ENCODE measurements at places on chromosomes 11 and 22. TPM values are rescaled to one million over a fixed set of nuclear protein-coding genes. Genes with fewer than 3 reads are reported as not detected.

- no peak for DNase-seq
- H3K27ac ChIP-seq, result no peak overlapping the region
- H3K4me1 ChIP-seq, result peaks cover 7% of the 10 kb centered on the region
These were observed 2.6 kb downstream of the TAGLN start for GRCh38 chr11:117201658-117202305.

DNA sequence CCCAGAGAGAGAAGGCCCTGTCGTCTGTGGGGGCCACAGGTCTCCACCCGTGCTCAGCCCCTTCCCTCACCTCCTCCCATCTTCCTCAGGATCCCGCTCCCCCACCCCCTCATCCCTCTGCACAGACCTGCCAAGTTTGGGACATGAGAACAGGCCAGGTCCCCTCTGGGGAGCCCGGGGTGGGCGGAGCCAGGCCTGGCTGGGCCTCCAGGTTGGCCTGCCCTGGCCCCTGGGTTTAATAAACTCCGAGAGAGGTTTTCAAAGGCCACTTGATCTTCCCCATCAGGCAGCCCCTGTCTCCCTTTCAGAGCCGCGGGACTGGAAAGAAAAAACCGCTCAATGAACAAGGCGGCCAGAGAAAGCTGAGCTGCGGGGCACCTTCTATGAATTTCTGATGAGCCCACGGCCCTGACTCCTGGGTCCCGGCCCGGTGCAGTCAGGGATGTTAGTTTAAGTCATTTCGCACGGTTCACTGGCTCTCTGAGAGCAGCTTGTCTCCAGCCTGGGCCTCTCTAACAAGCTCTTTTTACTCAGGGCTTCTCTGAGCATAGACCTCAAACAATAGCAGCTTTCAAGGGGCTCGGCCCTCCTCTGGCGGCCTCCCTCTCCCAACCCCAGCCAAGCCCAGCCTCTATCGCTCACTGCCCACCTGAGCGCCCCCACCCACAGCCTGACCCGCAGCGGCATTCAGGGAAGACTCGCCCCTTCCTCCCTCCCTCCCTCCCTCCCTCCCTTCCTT is 64.8 kb downstream of the RPUSD4 start:
- no peak for DNase-seq
- no peaks in the 10 kb centered on the region for H3K27me3 ChIP-seq
- peaks cover 25% of the 10 kb centered on the region for H3K4me1 ChIP-seq
- H3K36me3 ChIP-seq, result no peaks in the 10 kb centered on the region

DNA sequence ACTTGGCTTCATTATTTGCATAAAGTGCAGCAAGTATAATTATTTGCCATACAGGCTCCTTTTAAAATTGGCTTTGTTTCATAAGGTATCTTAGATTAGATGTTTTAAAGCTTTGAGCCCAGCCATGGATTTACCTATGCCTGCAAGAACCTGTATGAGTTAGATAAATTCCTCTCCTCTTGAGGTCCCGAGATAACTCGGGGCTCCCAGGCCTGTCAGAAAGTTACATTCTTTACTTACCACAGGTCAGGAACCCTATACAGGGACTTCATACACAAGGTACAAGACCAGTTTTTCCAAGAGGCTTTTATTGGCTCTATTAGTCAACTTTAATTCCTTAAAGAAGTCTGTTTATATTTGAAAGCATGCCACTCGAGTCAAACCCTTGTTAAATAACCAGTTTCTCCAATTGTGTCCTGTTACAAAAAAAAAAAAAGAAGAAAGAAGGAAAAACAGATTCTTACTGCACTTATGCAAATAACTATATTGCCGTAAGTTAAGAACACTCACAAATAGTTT is 2.3 kb upstream of the C1QTNF6 start:
- no peak for DNase-seq
- peaks cover 8% of the 10 kb centered on the region for H3K36me3 ChIP-seq
- no peak overlapping the region for H3K4me3 ChIP-seq

Gene RAPSN
- 0.34 TPM for total RNA-seq

Gene MS4A6E
- total RNA-seq, result not detected

DNA sequence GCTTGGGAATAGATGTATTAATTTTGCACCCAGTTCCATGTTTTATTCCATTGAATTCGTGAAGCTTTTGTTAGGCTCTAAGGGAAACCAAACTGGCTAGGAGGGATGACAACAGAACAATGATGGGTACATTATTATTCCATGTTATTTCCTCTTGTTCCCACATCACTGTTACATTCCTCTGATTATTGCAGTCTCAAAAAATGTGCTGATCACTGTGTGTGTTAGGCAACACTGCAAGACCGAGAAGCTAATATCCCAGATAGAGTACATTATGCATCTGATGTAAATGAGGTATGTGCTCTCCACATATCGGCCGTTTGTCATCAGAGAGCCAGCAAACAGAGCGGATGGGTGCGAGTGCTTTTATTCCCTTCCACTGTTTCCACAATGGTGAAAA is 327.9 kb downstream of the SOX6 start:
- no peak overlapping the region for H3K4me3 ChIP-seq
- no peaks in the 10 kb centered on the region for H3K27me3 ChIP-seq
- DNase-seq, result no peak
- no peaks in the 10 kb centered on the region for H3K4me1 ChIP-seq
- no peak overlapping the region for H3K27ac ChIP-seq
- H3K36me3 ChIP-seq, result no peaks in the 10 kb centered on the region

GRCh38 chr11:108805030-108805429 is 140.2 kb downstream of the DDX10 start:
- no peak for DNase-seq
- H3K4me1 ChIP-seq, result no peaks in the 10 kb centered on the region
- H3K27me3 ChIP-seq, result no peaks in the 10 kb centered on the region
- H3K4me3 ChIP-seq, result no peak overlapping the region

Gene MMP27
- total RNA-seq, result not detected

DNA sequence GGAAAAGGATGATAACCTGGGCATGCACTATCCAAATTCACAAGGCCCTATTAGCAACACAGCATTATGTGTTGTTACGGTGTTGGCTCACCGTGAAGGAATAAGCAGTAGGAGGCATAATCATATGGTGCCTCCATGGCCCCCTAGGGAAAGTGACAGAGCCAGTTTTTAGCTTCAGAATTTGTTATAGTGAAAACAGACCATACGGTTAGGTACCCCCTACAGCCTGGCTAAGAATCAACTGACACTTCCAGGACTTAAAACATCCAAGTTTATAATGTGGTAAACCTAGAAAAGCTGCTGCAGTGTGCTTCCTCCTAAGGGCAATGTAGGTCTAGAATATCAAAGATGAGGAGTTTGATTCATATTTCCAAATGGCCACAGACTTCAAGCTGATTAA is 30.4 kb downstream of the KIF18A start:
- H3K27me3 ChIP-seq, result no peaks in the 10 kb centered on the region
- DNase-seq, result no peak

DNA sequence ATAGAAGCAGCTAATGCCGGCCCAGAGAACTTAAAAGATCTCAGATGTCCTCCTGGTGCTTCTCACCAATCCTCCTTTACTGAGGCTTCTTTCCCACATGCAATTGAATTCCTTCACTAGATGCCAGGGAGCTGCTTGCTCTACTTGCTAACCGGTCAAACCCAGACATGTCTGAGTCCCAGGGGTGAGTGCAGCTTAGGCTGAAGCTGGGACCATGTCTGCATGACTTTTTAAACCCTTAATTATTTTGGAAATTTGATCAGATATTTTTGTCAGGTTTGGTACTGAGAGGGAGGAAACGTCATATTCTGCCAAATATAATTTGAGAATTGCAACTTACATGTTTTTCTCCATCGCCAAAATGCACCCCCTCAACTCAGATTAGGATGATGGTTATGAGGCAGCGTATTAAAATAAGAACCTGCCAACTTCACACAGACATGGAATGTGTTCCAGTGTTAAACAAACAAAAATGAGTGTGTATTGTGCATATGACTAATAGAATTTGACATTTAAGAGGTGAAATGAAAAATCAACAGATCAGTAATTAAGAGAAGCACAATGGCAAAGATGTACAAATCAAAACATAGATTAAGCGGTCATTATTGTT is 529.5 kb downstream of the ETS1 start:
- no peak for DNase-seq
- no peak overlapping the region for H3K27ac ChIP-seq
- H3K36me3 ChIP-seq, result no peaks in the 10 kb centered on the region
- H3K4me1 ChIP-seq, result no peaks in the 10 kb centered on the region
- no peak overlapping the region for H3K4me3 ChIP-seq

GRCh38 chr11:116513278-116513823 is 259.4 kb downstream of the BUD13 start:
- no peaks in the 10 kb centered on the region for H3K36me3 ChIP-seq
- no peaks in the 10 kb centered on the region for H3K4me1 ChIP-seq
- H3K4me3 ChIP-seq, result no peak overlapping the region
- DNase-seq, result peak; percentile 20
- no peaks in the 10 kb centered on the region for H3K27me3 ChIP-seq

- DNase-seq, result no peak
- peaks cover 11% of the 10 kb centered on the region for H3K36me3 ChIP-seq
- no peak overlapping the region for H3K27ac ChIP-seq
These were observed 10.4 kb downstream of the LARGE1 start for GRCh38 chr22:33909911-33910310.

GRCh38 chr11:123509737-123510578 is 79.9 kb downstream of the GRAMD1B start:
- H3K4me1 ChIP-seq, result peaks cover 23% of the 10 kb centered on the region
- H3K36me3 ChIP-seq, result no peaks in the 10 kb centered on the region
- no peak overlapping the region for H3K4me3 ChIP-seq
- H3K27ac ChIP-seq, result 0 out of 2 replicates have a peak overlapping the region, but pooled peaks have one; percentile 3

Gene PGM2L1
- 40.0 TPM for total RNA-seq

DNA sequence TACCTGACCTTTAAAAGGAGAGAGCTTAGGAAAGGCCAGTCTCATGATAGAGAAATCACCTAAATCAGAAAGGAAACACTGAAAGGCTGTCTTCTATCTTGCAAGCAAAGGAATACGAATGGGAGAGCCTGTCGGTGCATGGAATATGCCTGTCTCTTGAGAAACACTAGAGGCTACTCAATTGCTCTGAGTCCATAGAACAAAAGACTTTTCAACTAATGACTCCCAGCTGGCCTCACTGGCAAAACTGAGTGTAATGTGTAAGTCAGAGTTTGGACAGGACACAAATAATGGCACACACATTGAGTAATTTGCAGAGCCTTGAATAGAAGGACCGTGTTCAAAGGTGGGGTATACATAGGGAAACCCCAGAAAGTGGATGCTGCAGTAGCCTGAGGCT is 171.0 kb upstream of the ARHGAP20 start:
- H3K4me3 ChIP-seq, result no peak overlapping the region
- H3K36me3 ChIP-seq, result no peaks in the 10 kb centered on the region
- H3K27me3 ChIP-seq, result no peaks in the 10 kb centered on the region
- no peak for DNase-seq
- no peak overlapping the region for H3K27ac ChIP-seq
- H3K4me1 ChIP-seq, result no peaks in the 10 kb centered on the region

Gene SLC6A5
- not detected for total RNA-seq

Gene OR52E8
- total RNA-seq, result not detected

GRCh38 chr11:26287067-26287518 is 44.8 kb upstream of the ANO3 start:
- H3K27ac ChIP-seq, result no peak overlapping the region
- no peak for DNase-seq
- no peaks in the 10 kb centered on the region for H3K27me3 ChIP-seq
- H3K4me3 ChIP-seq, result no peak overlapping the region
- H3K36me3 ChIP-seq, result no peaks in the 10 kb centered on the region
- no peaks in the 10 kb centered on the region for H3K4me1 ChIP-seq

- DNase-seq, result no peak
- H3K36me3 ChIP-seq, result no peaks in the 10 kb centered on the region
- H3K27ac ChIP-seq, result no peak overlapping the region
- 0 out of 2 replicates have a peak, but pooled peaks cover 2% of the 10 kb centered on the region for H3K27me3 ChIP-seq
These were observed 16.5 kb downstream of the MIF start for GRCh38 chr22:23910496-23911190.

Gene RTN4RL2
- total RNA-seq, result 23.7 TPM

Gene EFEMP2
- total RNA-seq, result 8.8 TPM

Gene AIP
- total RNA-seq, result 29.8 TPM

Gene TTC36
- not detected for total RNA-seq

GRCh38 chr11:44893308-44893822 is 57.3 kb downstream of the TP53I11 start:
- H3K27ac ChIP-seq, result no peak overlapping the region
- H3K4me1 ChIP-seq, result peaks cover 11% of the 10 kb centered on the region
- peaks cover 13% of the 10 kb centered on the region for H3K27me3 ChIP-seq
- H3K36me3 ChIP-seq, result no peaks in the 10 kb centered on the region
- no peak for DNase-seq

Gene MRGPRX3
- not detected for total RNA-seq

DNA sequence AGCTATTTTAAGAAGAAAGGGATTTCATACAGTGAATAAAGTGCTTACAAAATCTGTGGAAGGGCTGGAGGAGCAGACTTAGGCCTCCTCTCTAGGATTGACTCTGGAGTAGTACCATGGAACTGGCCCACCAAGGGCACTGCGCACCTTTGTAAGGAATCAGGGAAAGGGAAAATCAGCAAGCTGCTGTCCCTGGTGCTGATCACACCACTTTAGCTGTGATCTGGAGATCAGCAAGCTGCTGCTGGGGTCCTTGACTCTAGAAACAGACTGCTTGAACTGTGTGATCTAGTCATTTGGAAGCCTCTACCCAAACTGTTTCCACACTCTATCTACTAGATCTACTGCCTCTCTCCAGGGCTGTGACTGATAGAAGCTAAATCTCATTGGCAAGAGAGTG is 18.4 kb upstream of the TECTA start:
- no peak overlapping the region for H3K27ac ChIP-seq
- peaks cover 8% of the 10 kb centered on the region for H3K36me3 ChIP-seq
- no peaks in the 10 kb centered on the region for H3K27me3 ChIP-seq
- H3K4me1 ChIP-seq, result no peaks in the 10 kb centered on the region
- DNase-seq, result peak; percentile 19
- no peak overlapping the region for H3K4me3 ChIP-seq

GRCh38 chr11:92533657-92534335 is 309.2 kb downstream of the FAT3 start:
- no peaks in the 10 kb centered on the region for H3K36me3 ChIP-seq
- H3K27ac ChIP-seq, result no peak overlapping the region
- no peak overlapping the region for H3K4me3 ChIP-seq
- no peaks in the 10 kb centered on the region for H3K27me3 ChIP-seq

- DNase-seq, result no peak
- no peaks in the 10 kb centered on the region for H3K4me1 ChIP-seq
- no peaks in the 10 kb centered on the region for H3K36me3 ChIP-seq
- H3K27me3 ChIP-seq, result no peaks in the 10 kb centered on the region
- H3K27ac ChIP-seq, result no peak overlapping the region
These were observed 6.9 kb downstream of the EHD1 start for GRCh38 chr11:64871492-64871891.

Gene DNAJB7
- not detected for total RNA-seq

Measured in H1 (cell line).